Stimulated activated CD8-positive, alpha-beta memory T cell treated with anti-CD3 and anti-CD28 coated beads, Interleukin-4, amount 100 ng/mL, for 1 hour (primary cell): ENCODE measurements at places on chromosomes 6 and 20.

- no peak for DNase-seq
These were observed 90.4 kb downstream of the CD164 start for GRCh38 chr6:109291902-109292301.

DNA sequence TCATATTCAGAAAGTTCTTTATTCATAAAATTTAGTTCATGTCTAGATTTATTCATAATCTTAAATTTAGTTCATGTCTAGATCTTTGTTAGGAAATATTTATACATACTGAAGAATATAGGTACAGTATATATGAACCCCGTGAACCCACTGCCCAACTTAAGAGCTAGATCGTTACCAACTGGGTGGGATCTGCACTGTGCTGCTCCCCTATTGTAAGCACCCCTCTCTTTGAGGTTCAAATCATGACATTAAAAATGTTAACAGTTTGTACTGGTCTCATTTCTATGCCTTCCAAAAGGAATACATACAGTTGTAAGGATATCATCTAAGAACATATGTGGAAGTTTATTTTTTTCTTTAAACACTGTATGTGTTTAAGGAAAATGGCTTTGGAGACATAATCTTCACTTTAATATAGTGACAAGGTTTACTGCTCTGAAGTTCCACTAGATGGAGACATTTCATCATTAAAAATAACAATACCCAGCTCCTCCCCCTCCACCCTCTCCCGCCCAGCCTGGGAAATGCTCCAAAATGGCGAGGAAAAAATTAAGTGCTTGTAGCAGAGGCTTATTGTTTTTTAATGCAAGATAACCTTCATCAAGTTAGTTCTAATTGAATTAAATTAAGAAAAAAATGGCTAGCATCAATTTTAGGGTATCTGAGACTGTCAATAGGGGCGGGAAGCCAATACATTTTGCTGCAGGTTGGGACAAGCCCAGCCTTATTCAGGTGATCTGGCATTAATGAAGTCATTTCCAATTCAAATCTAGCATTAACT lies 104.1 kb upstream of the TRAF3IP2 start:
- no peak for DNase-seq

DNA sequence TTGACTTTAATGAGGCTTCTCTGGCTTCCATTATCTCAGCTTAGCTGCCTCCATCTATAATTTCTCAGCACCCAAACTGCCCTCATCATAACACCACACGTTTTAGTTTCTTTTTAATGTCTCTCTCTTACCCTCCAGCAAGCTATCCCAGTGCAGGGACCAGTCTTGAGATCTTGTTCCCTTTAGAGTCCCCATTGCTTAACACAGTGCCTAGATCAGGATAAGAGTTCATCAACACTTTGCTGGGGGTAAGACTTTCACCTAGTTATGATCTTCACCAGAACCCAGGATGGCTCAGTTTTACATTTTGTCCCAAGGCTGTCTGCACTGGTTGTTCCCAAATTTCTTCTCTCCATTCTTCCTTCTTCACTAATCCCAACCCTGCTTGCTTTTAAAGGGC lies 126.1 kb downstream of the OR2B2 start:
- no peak for DNase-seq

DNA sequence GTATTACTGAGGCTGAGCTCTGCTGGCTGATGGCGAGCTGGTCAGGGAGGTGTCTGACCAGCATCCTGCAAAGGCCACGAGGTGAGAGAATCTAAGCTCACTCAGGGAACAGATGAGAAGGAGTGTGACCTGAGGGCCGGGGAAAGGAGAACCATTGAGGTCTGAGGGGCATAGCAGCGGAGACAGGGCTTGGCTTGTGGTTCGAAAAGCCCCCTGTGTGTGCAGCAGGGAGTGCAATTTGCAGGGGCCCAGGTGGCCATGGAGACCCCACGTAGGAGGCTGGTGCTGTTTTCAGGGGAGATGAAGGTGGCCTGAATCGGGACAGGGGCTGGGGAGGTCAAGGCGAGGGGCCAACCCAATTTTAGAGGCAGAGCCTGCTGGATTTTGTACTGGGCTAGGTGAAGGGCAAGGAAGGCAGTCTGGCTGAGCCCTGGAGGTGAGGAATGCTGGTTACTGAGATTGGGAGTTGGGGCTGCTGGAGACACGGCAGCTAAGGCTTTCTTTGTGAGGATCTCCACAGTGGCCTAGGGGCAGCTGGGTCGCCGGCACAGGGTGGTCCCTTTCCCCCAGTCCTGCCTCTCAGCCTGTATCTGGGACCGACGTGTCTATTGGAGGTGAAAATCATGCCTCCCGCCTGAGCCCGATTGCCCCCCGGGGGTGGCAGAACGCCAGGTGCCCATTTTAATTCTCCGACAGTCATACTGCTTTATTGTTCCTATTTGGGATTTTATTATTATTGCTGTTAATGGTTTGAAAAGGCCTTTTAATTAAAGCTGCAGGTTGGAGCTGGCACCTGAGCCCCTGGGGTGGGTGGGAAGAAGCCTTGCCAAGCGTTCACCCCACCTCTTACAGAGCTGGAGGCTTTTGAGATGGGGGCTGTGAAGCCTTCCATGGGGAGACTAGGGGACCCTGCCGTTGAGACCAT lies 28.4 kb downstream of the DLGAP4 start:
- DNase-seq, result no peak

DNA sequence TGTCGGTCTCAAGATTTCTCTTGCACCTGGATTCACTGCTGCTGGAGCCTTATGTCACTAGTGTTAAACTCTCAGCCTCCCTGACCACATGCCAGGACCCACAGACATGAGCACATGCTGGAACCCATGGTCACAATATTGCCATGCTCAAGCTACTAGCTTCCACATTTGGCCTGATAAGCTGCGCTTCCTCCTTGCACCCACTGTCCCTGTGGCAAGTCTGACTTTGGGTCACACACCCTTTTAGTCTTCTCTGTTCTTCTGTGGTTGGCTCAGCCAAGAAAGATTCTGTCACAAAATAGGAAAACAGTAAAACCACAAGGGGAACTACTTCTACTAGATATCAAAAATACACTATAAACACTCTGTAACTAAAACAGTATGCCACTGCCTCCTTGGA lies 68.9 kb upstream of the HDAC2 start:
- no peak for DNase-seq

- DNase-seq, result peak; percentile 57
These were observed 95.0 kb upstream of the IFNGR1 start for GRCh38 chr6:137313928-137314855.

DNA sequence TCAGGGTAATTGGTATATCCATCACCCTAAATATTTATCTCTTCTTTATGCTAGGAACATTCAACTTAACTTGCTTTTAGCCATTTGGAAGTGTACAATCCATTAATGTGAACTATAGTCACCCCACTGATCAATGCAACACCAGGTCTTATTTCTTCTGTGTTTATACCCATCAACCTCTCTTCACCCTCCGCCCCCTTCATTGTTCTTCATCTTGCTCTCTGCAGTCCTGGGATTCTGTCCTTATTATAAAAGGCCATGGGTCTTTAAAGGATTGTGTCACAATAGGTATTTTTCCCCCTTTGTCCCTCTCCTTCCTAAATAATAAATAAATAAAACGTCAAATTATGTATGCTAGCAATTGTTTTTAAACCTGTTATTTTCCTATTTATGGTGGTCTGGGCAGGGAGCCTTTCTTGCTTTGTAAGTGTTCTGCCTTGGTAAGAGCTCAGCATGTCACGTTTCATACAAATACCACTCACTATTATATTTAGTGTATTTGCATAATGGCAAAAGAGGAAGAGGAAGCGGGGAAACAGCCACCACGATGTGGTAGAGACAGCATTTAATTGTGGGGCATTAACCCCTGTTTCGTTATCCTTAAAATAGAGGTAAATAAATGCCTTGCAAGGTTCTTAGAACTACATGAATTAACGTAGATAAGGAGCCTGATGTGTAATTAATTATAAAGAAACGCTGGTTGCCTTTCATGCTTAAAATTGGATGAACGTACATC lies 1.9 kb downstream of the ABRACL start:
- no peak for DNase-seq

DNA sequence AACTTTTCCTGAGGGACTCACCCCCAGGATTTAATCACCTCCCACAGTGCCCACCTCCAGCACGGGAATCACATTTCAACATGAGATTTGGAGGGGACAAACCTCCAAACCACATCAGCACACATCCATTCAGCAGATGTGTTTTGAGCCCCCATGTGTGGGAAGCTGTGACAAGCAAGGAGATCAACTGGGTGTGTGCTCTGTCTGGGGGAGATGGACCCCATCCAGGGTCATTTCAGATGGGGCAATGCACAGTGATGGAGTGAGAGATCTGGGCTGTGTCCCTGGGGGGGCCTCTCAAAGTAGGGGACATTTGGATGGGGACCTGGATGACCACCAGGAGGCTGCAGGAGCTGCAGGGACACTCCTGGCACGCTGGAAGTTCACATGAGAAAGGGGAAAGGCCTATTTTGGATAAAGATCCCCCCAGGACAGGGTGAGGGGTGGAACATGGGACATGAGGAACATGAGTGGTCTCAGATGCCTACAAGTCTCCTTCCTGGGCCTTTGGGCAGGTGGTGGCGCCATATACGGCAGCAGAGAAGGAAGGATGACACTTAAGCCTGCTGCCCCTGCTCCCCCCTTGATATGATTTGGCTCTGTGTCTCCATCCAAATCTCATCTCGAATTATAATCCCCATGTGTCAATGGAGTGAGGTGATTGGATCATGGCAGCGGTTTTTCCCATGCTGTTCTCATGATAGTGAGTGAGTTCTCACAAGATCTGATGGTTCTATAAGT lies 49.6 kb downstream of the SLC2A10 start:
- no peak for DNase-seq

GRCh38 chr6:4342407-4343137 lies 207.2 kb upstream of the ECI2 start:
- no peak for DNase-seq

- DNase-seq, result no peak
These were observed 39.2 kb downstream of the TRIM27 start for GRCh38 chr6:28884423-28885131.

DNA sequence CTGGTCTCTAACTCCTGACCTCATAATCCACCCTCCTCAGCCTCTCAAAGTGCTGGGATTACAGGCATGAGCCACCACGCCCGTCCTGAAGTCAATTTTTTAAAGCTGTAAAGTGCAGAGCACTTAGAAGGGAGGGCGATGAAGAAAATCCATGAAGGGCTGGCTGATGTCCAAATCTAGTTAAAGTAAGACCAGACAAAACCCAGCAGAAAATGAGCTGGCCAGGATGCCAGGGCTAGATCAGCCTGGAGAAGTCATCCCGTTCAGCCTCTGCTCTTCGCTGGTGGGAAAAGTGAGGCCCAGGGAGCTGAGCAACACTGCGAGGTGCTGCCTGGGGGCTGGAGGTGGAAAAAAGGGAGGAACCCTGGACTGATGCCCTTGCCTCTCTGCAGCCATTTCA lies 3.1 kb downstream of the BPIFB4 start:
- DNase-seq, result no peak

DNA sequence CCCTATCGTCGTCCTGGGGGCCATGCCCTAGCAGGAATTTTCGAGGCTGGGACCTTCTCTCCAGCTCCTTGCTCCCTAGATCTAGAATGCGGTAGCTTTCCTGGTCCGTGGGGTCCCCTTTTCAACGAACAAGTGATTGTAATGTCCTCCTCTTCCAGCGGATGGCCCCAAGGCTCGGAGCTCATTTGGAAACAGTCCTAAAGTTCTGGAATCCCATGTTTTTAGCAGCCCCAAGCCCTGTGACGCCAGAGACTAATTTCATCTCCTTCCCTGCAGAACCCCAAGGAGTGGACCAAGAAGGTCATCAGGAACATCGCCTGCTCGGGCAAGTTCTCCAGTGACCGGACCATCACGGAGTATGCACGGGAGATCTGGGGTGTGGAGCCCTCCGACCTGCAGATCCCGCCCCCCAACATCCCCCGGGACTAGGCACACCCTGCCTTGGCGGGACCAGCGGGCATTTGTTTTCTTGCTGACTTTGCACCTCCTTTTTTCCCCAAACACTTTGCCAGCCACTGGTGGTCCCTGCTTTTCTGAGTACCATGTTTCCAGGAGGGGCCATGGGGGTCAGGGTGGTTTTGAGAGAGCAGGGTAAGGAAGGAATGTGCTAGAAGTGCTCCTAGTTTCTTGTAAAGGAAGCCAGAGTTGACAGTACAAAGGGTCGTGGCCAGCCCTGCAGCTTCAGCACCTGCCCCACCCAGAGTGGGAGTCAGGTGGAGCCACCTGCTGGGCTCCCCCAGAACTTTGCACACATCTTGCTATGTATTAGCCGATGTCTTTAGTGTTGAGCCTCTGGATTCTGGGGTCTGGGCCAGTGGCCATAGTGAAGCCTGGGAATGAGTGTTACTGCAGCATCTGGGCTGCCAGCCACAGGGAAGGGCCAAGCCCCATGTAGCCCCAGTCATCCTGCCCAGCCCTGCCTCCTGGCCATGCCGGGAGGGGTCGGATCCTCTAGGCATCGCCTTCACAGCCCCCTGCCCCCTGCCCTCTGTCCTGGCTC lies 48.5 kb downstream of the PYGB start:
- no peak for DNase-seq

- no peak for DNase-seq
These were observed 19.9 kb downstream of the ATXN1 start for GRCh38 chr6:16741112-16742016.

DNA sequence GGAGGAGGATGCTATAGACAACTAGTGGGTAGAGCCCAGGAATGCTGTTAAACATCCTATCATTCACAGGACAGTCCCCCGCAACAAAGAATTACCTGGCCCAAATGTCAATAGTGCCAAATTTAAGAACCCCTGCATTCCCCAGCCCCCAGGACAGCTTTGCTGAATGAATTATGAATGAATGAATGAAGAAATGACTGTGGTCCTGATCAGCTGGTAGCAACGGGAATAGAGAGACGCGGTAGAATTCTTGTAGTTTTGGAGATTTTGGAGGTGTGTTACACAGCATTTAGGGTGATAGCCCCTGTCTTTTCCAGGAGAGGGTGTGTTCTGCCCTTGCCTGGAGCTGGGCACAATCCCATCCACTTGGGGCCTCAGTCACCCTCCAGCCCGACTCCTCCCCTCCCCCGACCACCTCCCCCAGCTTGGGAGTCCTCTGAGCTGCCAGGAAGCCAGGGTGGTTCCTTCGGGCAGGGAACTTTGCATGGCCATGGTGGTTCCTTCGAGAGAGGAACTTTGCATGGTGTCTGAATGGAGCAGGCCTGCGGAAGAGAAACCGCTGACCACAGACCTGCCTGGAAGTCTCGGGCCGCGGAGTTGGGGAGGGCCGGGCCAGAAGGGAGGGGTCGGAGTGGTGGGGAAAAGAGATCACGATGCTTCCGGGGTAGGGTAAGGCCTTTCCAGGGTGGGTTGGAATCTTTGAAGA lies 1.0 kb upstream of the HCK start:
- DNase-seq, result no peak

DNA sequence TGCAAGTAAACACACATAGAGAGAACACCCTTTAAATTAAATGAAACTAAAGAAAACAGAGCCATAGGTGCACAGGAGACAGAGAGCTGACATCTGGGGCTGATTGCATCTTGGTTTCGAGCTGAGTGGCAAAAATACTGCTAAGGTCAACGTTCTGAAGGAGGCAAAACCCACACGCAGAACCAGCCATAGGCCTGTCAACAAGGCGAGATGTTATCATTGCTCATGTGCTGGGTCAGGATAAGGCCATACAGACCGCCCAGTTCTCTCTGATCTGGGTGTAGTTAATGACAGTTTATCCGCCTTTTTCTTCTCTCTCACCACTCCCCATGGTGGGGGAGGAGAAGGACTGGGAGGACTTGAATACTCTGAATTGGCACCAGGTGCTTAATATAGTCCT lies 4.5 kb upstream of the FAM110A start:
- DNase-seq, result no peak
